ENCODE measurements at places on chromosomes 5 and 9. TPM values are rescaled to one million over a fixed set of nuclear protein-coding genes. Genes with fewer than 3 reads are reported as not detected.

EIF4E1B gene
- not detected for total RNA-seq

DNA sequence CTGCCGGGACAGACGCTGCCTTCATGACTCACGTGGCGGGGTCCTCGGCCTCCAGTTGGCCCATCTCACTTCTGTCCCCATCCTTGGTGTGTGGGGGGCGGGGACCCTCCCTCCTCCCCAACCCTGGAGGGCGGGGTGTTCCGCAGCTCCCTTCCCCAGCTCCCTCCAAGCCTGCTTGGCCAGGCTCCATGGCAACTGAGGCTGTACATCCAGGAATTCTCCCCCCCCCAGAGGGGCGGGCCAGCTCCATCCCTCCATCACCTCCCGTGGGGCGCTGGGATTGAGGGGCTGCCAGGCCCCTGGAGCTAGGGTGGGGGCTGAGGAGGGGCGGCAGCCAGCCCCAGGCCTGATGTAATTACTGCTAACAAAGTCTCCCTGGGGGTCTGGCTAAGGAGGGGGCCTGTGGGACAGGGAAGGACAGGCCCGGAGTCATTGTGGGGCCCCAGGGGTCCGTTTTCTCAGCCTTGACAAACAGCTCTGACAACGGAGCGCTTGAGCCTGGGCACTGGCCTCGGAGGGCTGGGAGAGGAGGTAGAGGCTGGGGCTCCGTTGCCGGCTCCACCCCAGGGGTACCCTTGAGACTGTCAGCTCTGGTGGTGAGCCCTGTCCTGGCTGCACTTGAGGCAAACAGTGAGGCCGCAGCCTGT is 8.0 kb downstream of the DIPK1B start:
- no peak for DNase-seq
- H3K36me3 ChIP-seq: peaks cover 19% of the 10 kb centered on the region
- no peak overlapping the region for H3K27ac ChIP-seq
- H3K4me3 ChIP-seq: no peak overlapping the region

DNA sequence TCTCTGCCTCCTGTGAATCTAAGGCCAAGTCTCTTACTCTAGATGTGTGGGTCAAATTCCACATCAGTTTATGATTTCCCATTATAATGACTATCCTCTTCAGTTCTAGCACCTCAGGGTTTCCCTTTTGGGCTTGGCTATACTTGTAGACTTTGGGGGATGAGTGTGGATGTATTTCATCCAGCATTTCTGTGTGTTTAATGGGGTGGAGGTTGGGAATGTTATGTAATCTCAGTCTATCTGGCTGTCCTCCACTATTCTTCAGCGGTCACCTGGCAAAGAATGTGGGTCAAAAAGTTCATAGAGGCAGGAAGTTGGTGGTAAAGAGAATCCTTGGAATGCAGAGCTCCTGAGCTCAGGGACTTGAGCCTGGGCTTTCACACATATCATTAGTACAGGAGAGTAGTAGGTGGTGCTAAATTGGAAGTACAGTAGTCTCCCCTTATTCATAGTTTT is 64.9 kb downstream of the CFAP95 start:
- H3K36me3 ChIP-seq: no peaks in the 10 kb centered on the region
- DNase-seq: no peak
- H3K27me3 ChIP-seq: peaks cover 36% of the 10 kb centered on the region
- no peak overlapping the region for H3K27ac ChIP-seq

DNA sequence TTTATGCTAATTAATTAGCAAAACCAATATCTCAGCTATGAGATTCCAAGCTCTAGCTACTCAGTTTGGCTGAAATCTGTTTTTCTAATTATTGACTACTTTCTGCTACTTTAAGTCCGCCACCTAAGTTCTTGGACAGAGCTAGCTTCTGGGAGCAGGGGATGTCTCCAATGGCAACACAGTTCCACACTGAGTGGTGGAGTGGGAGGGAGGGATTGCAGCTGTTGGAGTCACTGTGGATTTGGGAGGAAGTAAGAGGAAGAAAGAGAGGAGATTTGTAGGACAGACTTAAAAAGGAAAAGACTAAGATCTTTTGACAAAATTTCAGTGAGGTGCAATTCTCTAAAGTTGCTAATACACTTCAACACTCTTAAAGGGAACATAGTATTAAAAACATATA is 450.8 kb downstream of the NFIB start:
- H3K4me1 ChIP-seq: no peaks in the 10 kb centered on the region
- H3K27ac ChIP-seq: no peak overlapping the region
- H3K4me3 ChIP-seq: no peak overlapping the region
- no peak for DNase-seq
- no peaks in the 10 kb centered on the region for H3K36me3 ChIP-seq

CCL21 gene
- total RNA-seq: not detected

DNA sequence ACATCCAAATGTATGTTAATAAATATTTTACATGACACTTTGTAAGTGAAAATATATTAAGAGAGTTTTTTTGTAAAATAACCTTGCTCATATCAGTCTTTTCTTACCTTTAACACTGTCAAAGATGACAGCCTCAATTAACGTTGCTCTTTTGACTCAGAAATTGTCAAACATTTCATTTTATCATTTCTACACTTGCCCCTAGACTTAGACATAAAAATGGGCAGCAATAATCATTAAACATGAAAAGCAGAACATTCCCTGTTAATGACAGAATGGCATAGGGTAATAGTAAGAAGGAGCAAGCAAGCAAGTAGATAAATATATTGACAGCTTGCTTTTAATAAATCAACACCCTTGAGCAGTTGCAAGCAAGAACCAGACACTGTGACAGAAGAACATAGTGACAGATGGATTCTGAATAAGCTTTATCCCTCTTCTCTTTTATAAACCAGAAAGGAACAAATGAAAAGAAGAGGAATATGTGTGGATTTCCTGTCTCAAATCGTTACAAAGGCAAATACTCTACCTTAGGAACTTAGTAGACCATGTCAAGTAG is 796.0 kb upstream of the CHD1 start:
- no peaks in the 10 kb centered on the region for H3K36me3 ChIP-seq
- H3K4me3 ChIP-seq: no peak overlapping the region
- no peaks in the 10 kb centered on the region for H3K4me1 ChIP-seq
- H3K27me3 ChIP-seq: no peaks in the 10 kb centered on the region

SLC2A6 gene
- total RNA-seq: 6.1 TPM

Measured in activated T-helper 2 cell treated with anti-CD3 and anti-CD28 coated beads, Interferon-gamma antibody, Interleukin-2, Interleukin-4, amounts not matched to agents 10 μg/mL and 5 μg/mL and 100 μg/mL, durations not matched to agents 14 hours and 24 hours and 36 hours (primary cell).